ENCODE measurements at places on chromosomes 1 and 21.

- no peak for DNase-seq
Measured at GRCh38 chr1:109392037-109392787, 5.5 kb downstream of the SORT1 start.

GRCh38 chr1:26158908-26159742 lies at the start of gene FAM110D:
TSS of gene FAM110D (plus strand) at chr1:26159079. CDS start at chr1:26161292, 2,213 bp downstream.
- DNase-seq = no peak

DNA sequence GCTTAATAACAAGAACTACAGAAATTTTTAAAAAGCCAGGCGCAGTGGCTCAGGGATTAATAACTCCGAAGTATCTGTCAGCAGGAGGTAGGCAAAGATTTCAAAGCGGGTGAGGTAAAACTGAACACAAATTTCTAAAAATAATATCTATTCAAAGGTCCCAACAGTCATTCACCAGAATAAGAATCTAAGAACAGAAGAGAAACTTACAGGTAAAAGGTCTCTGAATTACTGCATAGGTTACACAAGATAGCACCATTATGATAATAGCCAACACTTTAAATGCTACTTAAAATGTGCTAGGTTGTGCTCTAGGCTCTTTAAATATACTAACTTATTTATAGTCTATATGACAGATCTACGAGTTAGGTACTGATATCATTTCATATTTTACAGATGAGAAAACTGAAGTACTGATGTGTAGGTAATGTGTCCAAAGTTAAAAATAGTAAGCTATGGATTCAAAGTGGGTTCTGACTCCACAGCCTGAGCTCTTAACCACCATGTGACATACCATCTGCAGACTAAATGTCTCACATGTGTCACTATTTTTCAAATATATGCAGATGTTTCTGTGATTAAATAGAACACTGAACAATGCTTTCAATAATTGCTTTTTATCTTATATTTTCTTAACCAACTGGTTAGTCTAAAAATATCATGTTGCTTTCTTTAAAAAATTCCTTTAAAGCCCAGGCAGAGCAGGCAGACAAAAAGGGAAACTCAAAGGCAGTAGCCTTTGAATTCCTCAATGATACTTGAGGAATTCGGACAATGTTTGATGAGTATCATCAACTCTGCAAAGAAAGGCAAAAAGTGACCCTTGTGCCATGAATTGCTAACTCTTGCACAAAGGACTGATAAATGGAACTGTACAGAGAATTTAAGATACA lies 80.5 kb upstream of the TTC39A start:
- no peak for DNase-seq

- DNase-seq = no peak
Measured at GRCh38 chr1:186865253-186865652, 36.5 kb downstream of the PLA2G4A start.

Measured in NCI-H82 (cell line).